ENCODE measurements at places on chromosomes 1 and 21.

DNA sequence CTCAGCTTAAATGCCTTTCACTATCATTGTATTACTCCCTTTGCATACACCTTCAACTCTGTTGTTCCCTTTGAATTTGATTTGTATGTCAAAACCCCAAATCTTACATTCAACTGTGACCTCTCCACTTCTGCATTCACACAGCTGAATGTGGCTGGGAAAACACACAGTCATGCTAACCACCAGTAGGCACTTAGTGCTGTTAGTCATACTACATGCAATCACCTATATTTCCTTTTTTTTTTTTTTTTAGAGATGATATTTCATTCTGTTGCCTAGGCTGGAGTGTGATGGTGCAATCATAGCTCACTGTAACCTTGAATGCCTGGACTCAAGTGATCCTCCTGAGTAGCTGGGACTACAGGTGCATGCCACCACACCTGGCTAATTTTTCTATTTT, 16.2 kb downstream of the BTBD8 start:
- no peak for DNase-seq

DNA sequence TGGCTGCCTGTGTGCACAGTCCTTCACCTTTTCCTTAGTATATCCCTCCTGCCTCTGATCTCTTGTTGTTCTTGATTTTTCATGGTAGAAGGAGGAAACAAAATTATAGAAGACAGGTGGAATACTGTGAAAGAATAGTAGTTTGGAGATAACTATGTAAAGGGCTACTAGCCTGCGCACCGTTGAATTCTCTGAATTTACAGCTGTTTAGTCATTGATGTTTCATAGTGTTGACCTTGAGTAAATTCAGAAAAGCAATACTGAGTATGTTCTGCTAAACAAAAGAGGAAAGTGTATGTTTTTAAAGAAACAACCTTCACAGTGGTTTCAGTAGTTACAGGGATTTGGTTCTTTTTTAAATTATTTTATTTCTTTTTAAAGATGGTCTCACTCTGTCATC, 18.1 kb downstream of the CAMTA1 start:
- DNase-seq, result no peak

GRCh38 chr1:111733183-111733991, 5.8 kb downstream of the INKA2 start:
- no peak for DNase-seq

- no peak for DNase-seq
Measured at GRCh38 chr1:169003864-169004516, 102.5 kb upstream of the ATP1B1 start.

DNA sequence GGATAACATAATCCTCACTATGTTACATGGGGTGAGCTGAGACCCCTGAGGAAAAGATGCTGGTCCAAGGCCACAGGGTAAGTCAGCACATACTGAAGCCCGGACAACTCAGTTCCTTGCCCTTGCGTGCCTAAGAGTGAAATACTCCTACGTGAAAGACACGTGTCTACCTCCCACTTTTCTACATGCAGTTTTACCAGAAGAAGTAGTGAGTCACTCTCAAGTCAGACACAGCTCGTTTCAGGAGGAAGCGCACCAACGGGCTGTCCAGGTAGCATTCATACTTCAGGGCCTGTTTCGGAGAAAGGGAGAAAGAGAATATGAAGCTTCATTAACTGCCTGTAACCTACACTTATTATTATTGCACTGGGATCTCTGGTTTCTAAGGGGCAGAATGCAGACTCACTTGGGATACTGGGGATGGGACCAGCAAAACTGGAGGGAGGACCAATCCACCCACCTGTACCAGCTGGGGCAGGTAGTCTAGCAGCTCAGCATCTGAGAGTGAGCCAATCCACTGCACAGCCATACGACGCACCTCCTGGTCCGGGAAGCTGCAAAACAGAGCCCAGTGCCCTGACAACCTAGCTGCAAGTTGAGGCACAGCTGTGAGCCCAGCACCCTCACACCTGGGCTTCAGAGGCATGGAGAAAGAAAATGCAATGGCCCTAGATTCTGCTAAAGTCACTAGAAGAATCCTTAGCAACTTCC, 32.4 kb upstream of the PPP1R15B start:
- no peak for DNase-seq

- peak; percentile 46 for DNase-seq
Measured at GRCh38 chr1:10510520-10511493, 36.1 kb downstream of the PEX14 start.

DNA sequence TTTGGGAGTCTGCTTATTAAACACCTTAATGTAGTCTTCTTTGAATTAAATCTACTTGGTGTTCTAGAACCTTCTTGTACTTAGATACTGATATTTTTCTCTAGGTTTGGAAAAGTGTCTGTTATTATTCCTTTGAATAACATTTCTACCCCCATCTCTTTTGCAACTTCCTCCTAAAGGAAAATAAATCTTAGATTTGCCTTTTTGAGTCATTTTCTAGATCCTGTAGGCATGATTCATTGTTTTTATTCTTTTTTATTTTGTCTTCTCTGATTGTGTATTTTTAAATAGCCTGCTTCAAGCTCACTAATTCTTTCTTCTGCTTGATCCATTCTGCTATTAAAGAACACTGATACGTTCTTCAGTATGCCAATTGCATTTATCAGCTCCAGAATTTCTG, 155.9 kb upstream of the NEGR1 start:
- no peak for DNase-seq

DNA sequence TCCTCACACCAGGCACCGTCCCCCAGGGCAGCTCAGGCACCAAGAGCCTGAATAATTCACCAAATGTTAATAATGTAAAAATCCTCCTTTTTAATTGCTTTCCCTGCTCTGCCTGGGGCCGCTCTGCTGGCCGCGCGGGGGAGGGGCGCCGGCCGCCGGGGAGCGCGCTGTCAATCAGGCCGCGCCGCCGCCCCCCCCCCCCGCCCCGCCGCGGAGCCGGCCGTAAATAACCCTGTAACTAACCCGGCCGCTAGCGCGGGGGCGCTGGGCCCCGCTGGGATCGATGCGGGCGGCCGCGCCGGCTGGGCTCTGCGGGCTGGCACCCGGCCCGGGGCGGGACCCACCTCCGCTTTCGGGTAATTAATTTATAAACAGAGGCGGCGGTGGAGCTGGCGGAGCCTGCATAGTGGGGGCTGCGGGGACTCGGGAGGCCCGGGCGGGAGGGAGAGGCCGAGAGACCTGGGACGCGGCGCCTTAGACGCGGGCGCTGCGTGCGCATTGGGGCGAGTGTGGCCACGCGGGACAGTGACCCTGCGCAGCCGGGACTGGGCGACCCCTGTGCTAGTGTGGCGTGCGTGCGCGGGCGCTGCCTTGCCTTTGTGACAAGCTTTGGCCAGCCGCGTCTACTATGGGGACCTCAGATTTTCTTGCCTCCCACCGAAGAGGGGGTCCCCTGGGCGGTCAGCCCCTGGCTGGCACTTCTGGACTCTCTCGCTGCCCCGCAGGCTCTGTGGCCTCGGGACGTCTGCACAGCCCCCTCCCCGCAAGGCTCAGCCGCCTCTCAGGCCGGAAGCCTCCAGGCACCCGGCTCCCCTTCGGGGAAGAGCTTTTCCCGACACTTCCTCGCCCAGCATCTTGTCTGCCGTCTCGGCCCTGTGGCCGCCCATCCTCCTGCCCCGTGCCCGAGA, 16.6 kb downstream of the SAMD11 start:
- no peak for DNase-seq

Data from stimulated activated CD8-positive, alpha-beta memory T cell treated with anti-CD3 and anti-CD28 coated beads, Interleukin-4, amount 100 ng/mL, for 1 hour (primary cell).